ENCODE measurements at places on chromosomes 2 and 18.

GRCh38 chr2:159960414-159960813 is 102.0 kb downstream of the PLA2R1 start:
- DNase-seq, result peak; percentile 72

DNA sequence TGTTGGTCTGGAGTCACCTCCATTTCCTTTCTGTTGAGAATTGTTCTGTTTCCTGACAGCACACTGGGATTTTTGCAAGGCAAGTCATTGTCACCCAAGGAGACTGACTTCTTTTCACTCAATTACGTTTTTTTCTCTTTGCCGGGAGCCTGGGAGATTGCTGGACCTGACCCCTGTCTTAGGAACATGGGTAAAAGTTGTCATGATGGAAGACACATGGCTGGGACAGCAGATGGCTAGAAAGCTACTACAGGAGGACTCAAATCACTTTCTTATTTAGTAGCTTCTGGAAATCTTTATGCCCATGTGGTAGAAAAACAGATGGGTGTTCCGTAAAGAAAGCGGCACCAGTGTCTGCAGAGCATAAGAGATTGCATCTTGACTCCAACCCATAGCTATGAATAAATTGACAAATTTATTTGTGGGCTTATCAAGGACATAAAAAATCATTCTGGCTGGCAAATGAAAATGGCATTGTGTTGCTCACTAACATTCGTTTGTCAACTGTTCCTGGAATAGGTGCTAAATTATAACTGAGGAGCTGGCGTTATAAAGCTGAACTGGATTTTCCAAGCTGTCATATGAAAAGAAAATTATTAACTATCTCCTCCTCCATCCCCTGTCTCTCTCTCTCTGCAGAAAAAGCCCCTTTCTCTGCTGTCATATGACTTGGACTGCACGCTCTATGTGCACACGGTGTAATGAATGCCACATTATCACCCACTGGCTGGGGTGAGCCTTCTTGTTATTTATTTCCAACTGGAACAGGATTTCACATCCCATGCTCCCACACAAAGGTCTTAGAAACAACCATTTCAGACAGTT is 159.8 kb downstream of the SH3RF3 start:
- DNase-seq, result no peak

GRCh38 chr2:159044804-159045286 is 76.4 kb downstream of the TANC1 start:
- DNase-seq, result peak; percentile 66

DNA sequence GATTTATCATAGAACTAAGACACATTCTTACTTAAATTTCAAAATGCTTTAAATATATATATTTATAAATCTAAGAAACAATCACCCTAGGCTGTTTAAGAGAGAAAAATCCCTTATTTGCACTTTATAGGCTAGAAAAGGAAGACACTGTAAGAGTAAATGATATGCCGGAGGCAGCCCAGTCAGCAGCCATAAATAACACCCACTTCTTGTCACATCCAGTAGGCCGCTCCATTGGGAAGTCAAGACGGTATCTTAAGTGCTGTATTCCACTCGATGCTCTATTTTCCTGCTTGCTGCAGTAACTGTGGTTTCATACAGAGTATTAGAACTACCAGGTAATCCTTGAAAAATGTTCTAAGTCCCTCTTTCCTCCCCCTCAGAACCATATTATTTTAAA is 57.9 kb downstream of the ABCA12 start:
- no peak for DNase-seq

- no peak for DNase-seq
Observed at GRCh38 chr2:217327953-217328621, 468.2 kb upstream of the TNP1 start.

- DNase-seq, result peak; percentile 8
Observed at GRCh38 chr18:37122877-37123276, 293.9 kb downstream of the KIAA1328 start.

GRCh38 chr18:29034113-29034856 is 857.4 kb upstream of the CDH2 start:
- peak; percentile 17 for DNase-seq

GRCh38 chr18:79476918-79477571 is 81.3 kb downstream of the NFATC1 start:
- no peak for DNase-seq

DNA sequence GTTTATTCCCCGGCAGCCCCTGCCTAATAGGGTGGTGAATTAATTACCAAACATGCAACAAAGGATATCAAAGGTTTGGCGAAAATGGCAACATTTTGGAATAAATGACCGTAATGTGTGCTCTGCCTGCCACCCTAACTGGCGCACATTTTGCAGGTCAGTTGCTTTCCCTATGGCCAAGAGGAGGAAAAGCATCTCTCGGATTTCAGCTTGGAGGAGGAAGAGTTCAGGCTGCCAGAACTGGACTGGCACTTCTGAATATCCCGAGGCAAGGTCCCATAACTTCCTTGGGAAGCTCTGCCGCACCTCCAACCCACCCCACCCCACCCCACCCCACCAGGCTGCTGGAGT is 37.1 kb downstream of the SLC25A52 start:
- no peak for DNase-seq

- peak; percentile 84 for DNase-seq
Observed at GRCh38 chr2:12051831-12052230, 305.4 kb downstream of the LPIN1 start.

- no peak for DNase-seq
Observed at GRCh38 chr2:46377666-46378560, 80.7 kb downstream of the EPAS1 start.

- peak; percentile 12 for DNase-seq
Observed at GRCh38 chr2:151767536-151767935, 33.3 kb upstream of the NEB start.

GRCh38 chr2:162521871-162522650 is 178.1 kb downstream of the GCA start:
- no peak for DNase-seq

GRCh38 chr2:207855591-207855990 is 85.9 kb upstream of the FZD5 start:
- no peak for DNase-seq

DNA sequence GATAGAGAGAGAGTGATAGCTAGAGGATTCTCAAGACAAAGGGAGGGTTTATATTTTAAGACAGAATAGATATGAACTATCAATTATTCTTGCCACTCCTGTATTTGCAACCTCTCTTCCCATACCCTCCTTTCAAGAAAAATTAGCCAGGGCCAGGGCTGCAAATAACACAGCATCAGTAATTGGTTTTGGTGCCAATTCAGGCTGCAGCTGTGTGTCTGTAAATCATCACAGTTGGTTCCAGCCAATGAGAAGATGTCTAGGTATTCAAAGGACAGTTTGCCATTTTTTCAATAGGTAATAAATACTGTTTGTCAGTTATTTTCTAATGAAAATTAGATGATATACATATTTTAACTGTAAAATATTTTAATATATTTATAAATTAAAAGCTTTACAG is 73.5 kb downstream of the WDPCP start:
- DNase-seq, result no peak

DNA sequence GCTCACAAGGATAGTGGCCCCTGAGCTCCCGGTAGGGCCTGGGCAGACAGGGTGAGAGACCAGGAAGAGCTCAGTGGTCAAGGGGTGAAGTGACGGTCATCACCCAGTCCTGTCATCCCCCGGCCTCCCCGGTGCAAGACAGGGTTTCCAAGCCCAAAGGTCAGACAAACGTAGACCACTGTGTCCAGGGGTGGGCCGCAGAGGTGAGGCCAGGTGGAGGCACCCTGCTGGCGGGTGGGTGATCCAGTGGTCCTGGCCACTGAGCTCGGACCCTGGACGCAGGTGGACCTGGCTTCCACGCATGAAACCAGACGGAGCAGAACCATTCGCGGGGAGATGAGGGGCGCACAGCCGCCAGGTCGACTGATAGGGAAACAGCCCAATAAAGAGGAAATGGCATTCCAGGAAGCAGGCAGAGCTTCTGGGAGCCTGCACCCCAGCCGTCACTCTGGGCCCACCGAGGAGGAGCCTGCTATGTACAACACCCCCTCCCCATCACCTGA is 14.4 kb upstream of the SNED1 start:
- DNase-seq, result no peak

- no peak for DNase-seq
Observed at GRCh38 chr2:218822622-218823021, 9.0 kb downstream of the PRKAG3 start.

GRCh38 chr2:168255866-168256265 is 8.5 kb upstream of the STK39 start:
- no peak for DNase-seq

- DNase-seq, result no peak
Observed at GRCh38 chr2:119862127-119862889, 102.6 kb downstream of the PTPN4 start.

GRCh38 chr2:239288237-239288636 is 112.6 kb downstream of the HDAC4 start:
- peak; percentile 19 for DNase-seq

DNA sequence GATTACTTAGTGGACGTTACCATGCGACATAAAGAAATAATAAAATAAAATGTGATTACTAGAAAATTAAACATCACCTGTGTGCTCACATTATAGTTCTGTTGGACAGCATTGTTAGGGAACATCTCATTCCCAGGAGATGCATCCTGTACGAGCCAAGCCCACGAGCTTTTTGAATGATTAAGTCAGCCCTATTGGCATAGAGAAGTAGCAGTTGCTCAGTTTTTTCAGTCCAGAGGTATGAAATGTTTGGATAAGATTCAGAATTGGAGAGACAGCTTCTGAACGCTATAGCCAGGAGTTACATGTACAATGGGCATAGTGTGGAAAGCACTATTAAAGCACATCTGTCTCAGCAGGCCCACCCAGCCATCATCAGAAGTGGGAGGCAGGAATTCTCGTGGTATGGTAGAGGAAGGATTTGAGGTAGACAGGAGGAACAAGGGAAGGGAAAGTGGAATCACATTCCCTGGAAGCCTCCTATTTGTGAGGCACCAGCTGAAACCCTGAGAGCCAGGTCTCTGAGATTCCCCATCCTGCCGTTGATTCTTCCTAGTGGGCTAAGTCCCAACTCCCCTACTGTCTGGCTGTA is 8.6 kb downstream of the SPATS2L start:
- DNase-seq, result no peak

DNA sequence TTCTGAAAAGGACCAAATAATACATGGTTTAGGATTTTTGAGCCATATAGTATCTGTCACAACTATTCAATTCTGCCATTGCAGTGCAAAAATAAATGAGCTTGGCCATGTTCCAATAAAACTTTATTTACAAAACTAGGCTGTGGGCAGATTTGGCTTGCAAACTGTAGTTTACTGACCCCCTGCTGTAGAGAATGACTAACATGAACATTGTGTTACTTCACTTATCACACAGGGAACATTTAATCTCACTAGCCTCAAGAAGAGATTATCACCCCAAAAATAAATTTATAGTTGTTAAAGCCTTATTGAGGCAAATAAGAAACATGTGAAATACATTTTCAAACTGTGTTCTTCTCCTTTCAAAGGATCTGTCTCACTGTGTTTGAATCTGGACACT is 766.2 kb downstream of the MBD2 start:
- DNase-seq, result peak; percentile 25

DNA sequence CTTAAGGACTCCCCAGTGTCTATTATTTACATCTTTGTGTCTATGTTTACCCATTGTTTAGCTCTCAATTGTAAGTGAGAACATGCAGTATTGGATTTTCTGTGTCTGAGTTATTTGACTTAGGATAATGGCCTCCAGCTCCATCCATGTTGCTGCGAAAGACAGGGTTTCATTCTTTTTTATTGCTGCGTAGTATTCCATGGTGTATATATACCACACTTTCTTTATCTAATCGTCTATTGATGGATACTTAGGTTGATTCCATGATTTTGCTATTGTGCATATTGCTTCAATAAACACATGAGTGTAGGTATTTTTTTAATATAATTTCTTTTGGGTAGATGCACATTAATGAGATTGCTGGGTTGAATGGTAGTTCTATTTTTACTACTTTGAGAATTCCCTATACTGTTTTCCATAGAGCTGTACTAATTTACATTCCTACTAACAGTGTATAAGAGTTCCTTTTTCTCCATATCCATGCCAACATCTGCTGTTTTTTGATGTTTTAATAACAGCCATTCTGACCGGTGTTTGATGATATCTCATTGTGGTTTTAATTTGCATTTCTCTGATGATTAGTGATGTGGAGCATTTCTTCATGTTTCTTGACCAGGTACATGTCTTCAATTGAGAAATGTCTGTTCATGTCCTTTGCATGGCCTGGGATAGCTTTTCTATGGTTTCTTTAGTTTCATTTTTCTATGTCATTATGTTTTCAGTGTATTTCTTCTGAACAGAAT is 21.8 kb downstream of the MTCL1 start:
- DNase-seq, result no peak

DNA sequence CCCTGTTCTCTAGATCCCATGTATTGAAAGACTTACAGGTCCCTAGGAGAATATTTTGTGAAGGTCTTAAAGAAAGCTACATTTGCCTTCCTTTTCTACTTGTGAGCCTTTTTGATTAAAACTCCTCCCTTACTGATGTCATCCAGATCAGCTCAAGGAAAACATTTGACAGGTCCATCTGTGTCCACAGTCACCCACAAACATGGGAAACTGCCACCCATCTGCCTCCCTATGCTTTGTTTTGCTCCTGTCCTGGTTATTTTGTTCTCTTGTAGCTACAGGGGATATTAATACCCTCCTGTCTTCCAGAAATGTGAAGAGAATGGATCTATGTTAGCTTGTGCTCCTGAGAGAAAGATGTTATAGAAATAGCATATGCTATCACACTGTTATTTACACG is 203.6 kb upstream of the GALNT5 start:
- DNase-seq, result no peak

GRCh38 chr18:49812286-49813068 is 856 bp downstream of the ACAA2 start:
- DNase-seq, result peak; percentile 50

GRCh38 chr2:189441709-189442074 is 418 bp downstream of the WDR75 start:
- no peak for DNase-seq

DNA sequence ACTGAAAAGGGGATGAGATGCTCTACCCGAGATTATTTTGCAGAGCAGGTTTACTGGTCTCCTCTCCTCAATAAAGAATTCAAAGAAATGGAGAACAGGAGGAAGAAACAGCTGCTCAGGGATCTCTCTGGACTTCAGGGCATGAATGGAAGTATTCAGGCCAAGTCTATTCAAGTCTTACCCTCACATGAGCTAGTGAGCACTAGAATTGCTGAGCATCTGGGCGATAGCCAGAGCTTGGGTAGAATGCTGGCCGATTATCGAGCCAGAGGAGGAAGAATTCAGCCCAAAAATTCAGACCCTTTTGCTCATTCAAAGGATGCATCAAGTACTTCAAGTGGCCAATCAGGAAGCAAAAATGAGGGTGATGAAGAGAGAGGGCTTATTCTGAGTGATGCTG is 60.0 kb downstream of the PIKFYVE start:
- DNase-seq, result no peak

- DNase-seq, result no peak
Observed at GRCh38 chr2:181268174-181268867, 188.9 kb upstream of the ITGA4 start.
